ENCODE measurements at places on chromosomes 5 and 9.

DNA sequence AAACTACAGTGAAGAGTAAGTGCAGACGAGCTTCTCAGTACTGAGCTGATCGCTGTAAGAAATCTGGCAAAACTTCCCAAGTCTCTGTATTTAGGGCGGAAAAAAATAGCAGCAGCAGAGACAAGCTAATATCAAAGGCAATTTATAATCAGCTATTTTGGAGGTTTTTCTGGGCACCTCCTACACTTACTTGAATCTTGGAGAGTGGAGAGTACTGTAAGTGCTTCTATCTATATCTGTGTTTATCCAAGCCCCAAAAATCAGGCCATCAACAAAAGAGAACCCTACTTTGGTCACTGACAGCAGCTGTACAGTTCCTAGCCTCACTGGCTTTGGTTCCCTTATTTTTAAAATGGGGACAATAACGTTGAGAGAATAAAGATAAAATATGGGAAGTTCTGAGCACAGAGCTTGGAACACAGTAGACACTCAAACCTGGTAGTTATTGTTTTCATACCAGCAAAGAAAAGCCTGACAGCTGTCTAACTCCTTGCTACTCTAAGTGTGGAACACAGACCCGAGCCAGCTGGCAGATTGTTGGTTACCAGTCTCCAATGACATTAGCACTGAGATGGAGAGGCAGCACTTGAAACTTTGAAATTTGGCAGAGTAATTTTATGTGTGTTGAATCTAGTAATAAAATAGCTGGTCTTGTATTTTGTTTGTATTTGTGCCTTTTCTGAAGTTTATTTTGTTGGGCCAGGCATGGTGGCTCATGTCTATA is 96.0 kb upstream of the SLC28A3 start:
- no peak for DNase-seq

- DNase-seq: no peak
These were observed 119.2 kb downstream of the FGF18 start for GRCh38 chr5:171538681-171539080.

DNA sequence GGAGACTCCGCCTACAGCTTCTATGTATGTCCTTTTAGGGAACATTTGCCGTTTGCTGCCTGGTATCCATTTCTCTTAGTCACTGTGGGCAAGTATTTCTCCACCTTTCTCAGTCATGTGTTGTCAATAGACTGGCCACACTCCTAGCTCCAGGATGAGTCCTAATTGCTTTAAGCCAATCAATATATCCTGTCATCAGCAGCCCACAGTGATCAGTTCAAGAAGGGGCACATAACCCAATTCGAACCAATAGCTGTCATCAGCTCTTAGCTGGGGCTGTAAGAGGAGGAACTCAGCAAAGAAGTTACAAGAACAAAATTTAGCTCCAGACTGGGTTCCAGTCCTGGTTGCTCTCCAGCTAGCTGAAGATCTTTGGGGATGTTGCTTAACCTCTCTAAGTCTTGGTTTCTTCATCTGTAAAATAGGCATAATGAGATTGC is 70.7 kb upstream of the MAN2A1 start:
- DNase-seq: peak; percentile 17

DNA sequence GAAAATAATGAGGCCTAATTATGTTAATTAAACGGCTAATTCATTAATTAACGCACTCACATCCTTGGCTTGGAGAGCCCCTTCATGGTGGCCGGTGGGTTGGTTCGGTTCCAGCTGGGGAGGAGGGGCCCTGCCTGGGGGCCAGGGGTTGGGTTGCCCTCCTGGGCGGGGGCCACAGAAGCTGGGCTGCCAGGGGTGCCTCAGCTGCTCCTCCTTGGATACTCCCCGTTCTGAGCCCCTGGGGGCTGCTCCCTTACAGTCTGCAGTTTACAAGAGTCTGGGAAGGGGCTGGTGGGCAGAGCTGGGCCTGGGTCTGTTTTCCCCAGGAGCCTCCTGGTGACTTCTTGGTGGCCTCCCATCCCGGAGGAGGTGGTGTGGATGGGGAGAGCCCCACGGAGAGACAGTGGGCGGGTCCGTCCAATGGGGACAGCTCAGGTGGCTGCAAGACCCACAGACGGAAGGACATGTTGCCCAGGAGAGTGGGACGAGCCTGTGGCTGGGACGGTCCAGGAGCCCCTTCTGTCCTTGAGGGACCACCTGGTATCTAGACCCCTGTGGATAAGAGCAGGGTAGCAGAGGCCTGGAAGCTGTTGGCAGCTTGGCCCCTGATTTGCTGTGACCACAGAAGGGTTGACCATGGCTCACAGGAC is 277.5 kb downstream of the PBX3 start:
- DNase-seq: no peak

DNA sequence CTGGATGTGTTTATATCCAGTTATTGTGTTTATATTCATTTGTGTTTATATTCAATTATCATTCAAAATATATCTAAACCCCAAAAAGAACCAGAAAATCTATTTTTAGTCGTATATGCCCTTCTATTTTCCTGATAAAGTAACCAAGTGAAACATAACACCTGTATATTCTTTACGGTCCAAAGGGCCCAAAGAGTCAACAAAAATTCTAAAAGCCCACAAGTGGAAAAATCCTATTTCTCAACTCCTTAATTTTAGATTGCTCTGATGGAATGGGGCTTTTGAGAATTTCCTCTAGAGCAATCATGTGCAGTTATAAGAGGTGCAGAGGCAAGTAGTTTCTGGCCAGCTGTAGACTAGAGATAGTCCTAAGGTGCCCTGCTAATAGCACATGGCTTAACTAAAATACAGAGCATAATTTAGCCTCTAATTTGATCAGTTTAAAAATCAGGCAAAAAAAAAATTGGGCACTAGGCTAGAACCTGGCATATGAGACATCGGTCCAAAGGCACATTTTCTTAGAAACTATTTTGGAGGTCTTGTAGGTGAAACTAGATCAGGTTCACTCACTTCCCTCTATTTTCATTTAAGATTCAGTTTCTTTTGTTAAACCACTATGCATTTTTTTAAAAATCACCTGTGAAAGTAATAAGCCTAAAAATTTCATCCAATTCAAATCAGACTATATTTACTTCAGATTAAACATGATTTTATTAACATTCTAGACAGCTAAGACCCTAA is 256.0 kb downstream of the FBXL17 start:
- no peak for DNase-seq

DNA sequence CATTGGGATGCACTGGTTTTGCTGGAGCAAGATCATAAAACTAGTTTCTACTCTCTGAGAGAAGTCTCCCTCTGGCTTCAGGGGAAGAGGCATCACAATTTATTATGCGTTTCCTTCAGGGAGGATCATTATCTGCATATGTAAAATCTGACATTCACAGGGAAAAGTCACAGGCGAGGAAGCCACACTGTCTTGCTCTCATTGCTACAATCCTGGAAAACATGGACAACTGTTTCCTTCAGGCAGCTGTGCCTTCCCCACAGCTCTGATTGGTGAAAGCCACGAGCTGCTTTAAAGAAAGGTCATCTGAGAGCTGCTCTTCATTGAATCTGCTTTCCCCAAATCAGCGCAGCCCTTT is 397.8 kb downstream of the MED10 start:
- no peak for DNase-seq

DNA sequence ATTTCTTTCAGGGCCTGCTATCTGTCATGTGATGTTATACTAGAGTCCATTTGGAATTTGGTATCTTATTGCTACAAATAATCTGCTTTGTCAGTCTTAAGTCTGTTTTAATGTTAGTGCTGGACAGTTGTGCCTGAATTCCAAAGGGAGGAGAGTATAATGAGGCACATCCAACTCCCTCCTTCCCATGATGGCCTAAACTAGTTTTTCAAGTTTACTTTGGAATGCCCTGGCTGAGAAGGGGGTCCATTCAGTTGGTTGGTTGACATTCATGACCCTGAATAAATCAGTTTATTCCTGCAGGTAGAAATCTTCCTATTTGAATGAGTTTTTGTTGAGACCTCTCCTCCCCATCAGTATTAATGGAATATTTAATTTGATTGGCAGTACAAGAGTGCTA is 9.4 kb upstream of the LRRTM2 start:
- no peak for DNase-seq

DNA sequence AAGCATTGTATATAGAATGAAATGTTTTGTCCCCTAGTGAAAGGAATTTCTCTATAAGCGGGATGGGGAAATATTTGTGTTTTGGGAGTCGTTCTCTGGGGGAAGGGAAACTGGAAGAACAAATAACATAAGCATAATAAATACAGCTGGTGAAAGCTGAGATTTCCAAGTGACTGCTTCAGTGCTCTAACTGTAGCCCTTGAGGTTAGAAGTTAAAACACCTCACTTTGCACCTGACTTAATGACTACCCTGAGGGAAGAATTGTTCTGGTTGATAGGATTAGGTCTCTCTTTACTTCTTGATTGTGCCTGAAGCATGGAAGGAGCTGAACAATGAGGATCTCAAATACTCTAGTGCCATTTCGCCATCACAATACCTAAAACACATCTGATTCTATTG is 307.4 kb downstream of the MAN2A1 start:
- DNase-seq: no peak

DNA sequence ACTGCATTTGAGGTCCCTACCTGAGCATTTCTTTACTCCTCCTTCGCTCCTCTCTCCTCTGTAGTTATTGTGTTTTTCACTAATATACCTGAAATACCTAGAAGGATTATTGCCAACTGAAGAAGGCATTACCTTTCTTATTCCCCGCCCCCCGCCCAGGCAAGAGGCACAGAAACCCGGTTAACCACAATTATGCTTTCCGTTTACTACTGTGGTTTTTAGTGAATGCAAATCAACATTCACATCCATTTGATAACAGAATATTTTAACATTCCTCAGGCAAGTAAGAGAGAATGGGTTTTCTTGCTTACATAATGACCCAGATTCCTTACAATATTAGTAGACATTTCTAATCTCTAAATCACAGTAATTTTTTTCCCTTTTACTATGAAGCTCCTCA is 136.9 kb downstream of the PCSK5 start:
- DNase-seq: no peak

GRCh38 chr9:89358376-89358916 is 40.1 kb downstream of the SECISBP2 start:
- DNase-seq: no peak

DNA sequence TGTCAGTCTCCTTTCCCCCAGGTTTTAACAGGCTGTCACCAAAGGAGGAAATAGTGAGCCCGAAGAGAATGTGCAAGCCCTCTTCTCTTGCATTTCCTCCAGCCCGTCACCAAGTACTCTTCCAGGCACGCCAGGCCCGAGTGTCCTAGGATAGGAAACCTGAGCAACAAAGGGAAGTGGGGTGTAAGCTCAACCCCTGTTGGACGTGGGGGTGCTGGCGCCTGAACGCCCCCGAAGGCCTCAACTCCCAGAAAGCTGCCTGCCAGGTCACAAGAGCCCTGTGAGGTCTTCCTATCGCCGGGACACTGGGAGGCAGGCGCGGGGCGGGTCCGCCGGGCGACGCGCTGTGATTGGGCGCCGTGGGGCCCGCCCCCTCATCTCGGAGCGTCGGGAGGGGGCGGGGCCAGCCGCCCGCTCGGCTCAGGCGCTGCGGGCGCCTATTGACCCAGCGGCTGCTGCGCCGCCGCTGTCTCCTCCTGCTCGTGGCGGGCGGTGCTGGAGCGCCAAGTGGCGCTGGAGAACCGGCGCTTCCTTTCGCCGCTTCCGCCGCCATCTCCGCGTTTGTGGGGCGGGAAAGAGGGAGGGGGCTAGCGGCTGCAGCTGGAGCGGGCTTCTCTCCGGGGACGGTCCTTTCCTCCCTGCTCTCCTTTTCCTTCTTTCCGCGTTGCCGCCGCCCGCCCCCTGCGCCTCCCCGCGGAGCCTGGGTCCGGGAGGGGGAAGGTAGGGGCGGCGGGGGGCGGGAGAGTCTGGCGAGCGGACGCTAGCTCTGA is 572 bp upstream of the MAN2A1 start:
- peak; percentile 91 for DNase-seq

DNA sequence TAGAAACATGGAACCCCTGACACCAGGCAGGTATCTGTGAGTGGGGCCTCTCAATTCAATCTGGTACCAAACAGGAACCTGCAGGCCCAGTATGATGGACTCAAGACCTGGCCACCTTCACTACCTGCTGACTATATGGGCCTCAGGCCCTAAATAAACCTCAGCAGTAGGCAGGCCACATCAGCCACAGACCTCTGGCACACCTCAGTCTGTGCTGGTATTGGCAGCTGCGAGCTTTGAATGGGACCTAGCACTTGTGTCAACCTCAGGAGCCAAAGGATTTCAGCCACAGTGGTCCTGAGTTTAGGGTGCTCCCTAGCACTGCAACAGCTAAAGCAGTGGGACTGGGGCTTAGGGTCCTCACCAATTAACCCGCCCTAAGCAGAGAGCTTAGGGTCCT is 325.5 kb downstream of the ZNF608 start:
- DNase-seq: no peak

- no peak for DNase-seq
These were observed 65.2 kb downstream of the LIX1 start for GRCh38 chr5:97077246-97077645.

DNA sequence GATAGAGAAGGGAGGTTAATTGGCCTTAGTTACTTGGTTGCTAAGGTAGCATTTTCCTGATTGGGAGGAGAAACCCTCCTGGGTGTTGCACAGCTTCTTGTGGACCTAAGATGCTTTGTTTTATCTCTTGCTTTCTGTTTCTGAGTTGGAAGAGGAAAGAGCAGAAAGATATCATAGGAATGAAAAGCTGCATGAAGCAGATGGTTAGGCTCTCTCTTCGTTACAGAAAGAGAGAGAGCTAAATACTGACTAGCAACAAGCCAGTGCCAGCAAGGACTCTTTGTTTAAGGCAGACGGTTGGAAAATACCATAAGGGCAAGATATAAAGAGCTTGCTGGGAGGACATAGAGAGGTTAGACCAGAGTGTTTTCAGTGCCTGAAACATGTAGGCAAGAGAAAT is 103.1 kb downstream of the ATG10 start:
- DNase-seq: no peak

- DNase-seq: no peak
These were observed 1.3 kb downstream of the NOTCH1 start for GRCh38 chr9:136544548-136544963.

DNA sequence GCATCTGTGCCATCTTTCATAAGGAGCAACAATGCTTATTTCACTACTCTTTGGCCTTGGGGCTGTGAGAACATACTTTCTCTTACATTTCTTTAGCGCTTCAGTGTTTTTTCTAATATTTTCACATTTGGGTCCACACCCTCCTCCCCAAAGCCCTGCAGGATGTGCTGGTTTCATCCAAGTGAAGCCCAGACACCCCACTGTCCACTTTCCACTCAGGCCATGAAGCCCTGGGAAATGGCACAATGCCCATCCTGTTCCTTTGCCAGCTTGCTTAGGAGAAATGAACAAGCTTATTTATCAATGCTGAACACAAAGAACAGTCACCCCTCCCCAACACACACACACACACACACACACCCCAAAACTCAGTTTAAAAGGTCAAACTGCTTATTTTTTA is 17.3 kb upstream of the TMOD1 start:
- DNase-seq: no peak

DNA sequence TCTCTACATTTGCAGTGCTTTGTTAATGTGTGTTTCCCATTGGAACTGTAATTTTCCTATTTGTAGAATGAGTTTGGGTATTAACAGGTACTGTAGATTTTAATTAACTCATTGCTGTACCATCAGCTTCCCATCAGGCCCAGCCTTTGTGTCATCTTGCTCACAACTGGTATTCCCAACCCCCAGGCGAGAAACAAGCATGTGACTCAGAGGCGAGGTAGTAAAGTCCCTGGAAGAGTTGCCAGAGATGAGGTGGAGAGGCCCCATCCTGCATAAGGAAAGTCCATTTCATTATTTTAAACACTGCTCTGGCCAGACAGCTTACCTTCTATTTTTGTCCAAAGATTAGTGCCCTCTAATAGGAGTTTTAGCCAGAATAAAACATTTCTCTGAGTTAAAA is 29.9 kb downstream of the ADCY2 start:
- DNase-seq: no peak

- no peak for DNase-seq
These were observed 74.3 kb upstream of the TNC start for GRCh38 chr9:115192280-115192679.
